Activated CD8-positive, alpha-beta memory T cell treated with anti-CD3 and anti-CD28 coated beads, Interleukin-2, amount 50 U/mL, for 48 hours (primary cell): ENCODE measurements at places on chromosomes 5 and 9.
A peak's percentile ranks its signal among the peaks of the same experiment; 100 is the strongest.

DNA sequence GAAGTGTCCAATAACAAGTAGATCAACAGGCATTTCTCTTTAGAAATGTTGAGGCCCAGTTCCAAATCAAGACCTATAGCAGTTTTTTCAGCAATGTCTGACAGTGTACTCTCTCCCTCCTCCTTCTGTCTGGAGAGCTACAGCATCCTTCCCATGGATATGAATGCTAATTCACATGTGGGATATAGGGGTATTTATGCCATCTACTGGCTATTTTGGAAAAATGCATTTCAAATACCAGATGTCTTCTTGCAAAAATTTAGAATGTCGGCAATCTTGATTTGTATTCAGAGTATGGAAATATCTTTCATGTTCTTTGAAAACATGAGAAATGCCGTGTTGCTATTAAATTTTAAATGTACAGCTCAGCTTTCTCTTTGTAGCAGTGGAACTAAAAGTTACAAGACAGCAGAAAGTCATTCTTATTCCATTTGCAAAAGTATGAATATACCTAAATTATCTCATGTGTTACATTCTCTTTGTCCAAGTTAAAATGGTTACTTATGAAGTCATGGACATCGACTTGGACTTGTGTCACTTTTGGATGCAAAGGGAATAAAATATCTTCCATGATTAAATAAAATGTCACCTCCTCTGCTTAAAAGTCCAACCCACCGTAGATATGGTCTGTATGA, 647.8 kb downstream of the TAF11L14 start:
- no peak for DNase-seq

GRCh38 chr5:137142764-137143605, 356.1 kb downstream of the SPOCK1 start:
- no peak for DNase-seq

DNA sequence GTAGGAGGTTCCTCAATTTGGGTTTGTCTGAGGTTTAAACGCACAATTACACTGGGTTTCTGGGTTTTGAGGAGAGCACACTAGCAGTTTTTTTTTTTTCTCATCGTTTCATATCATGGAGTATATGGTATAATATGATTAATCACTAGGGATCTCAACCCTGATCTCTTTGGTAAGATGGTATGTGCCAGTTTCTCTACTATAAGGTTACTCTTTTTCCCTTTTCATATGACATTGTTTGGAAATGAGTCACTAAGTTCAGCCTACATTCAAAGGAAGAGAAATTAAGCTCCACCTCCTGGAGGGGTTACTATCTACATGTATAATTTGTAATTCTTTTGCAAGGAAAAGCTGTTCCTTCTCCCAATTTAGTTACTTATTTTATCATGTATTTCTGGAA, 35.2 kb downstream of the MTRR start:
- DNase-seq: no peak

- DNase-seq: no peak
Measured at GRCh38 chr5:119071561-119071995, 691 bp downstream of the DMXL1 start.

GRCh38 chr5:55711507-55712022, 559 bp downstream of the SLC38A9 start:
- DNase-seq: peak; percentile 56

DNA sequence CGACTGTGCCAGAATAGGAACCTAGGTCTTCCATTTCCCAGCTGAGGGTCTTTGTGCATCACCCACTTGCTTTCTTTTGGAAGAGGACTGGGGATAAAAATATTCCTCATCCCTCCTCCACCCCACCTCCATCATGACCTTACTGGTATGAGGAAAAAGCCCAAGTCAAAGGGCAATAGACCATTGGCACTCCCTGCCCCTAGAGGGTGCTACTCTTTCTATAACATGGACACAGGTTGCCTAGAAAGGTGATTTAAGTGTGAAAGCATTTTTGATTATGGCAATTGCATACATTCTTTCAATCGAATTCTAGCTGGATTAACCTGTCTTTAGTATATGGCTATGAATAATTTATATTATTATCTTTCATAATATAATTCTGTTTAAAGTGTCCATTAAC, 22.8 kb upstream of the ZNF618 start:
- DNase-seq: no peak
